Left lung (tissue), 14 donors: ENCODE measurements at places on chromosomes 3 and 15. TPM values are rescaled to one million over a fixed set of nuclear protein-coding genes. Genes with fewer than 3 reads are reported as not detected.
A peak's percentile ranks its signal among the peaks of the same experiment; 100 is the strongest.

DNA sequence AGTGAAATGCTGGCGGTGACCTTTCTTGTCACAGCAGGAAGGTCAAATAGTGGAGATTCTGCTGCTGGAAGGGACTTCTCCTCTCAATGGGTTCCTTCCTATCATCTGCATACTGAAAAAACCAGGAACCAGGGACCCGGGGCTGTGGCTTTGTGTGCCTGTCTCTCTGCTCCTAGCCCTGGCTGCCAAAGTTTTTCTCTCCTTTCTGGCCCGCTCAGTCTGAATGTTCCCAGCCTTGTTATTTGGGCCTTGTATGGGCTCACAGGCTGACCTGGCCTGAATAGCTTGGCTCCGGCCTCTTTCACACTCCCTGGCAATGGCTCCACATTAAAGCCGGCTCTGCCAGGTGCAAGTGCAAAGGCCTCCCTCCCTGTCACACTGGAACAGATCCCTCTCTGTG lies 94.7 kb downstream of the LRIG1 start:
- H3K27ac ChIP-seq, result no peak overlapping the region
- no peaks in the 10 kb centered on the region for H3K36me3 ChIP-seq
- H3K4me1 ChIP-seq, result peaks cover 8% of the 10 kb centered on the region

The GOLGA6A gene
- not detected for total RNA-seq

DNA sequence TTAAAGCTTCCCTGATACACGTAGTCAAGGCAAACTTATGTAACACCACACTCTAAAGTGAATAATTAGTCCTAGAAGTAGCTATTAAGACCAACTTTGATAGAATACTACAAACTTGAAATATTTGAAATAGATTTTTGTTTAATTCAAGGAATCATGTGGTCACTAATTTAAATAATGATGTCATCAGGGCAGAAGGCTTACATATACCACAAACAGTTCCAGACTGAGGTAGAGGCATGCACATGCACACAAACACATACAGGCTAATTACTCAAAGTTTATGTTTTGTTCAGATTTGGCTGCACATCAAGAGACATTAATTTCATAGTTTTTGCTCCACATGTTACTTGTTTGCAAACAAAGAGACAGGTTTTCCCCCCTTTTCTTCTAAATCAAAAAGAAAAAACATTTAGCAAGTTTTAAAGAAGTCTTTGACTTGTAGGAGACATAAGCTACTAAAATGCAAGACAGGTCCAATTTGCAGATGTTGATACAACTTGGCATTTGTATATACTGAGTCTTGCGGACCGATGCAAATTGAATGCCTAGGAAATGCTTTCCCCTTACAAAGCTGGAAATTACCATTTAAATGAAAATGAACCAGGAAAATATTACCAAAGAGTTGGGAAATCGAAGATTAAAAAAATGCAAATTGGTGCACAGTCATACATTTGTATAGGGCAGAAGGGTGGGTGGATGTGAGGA lies 594.8 kb downstream of the MAGI1 start:
- H3K4me1 ChIP-seq, result no peaks in the 10 kb centered on the region
- H3K27ac ChIP-seq, result no peak overlapping the region
- DNase-seq, result no peak
- no peak overlapping the region for H3K4me3 ChIP-seq
- no peaks in the 10 kb centered on the region for H3K36me3 ChIP-seq

The COPS2 gene
- total RNA-seq, result 59.9 TPM

The LRRIQ4 gene
- total RNA-seq, result 0.12 TPM

- H3K27ac ChIP-seq, result no peak overlapping the region
- peak; percentile 49 for DNase-seq
- no peaks in the 10 kb centered on the region for H3K36me3 ChIP-seq
- H3K4me3 ChIP-seq, result no peak overlapping the region
- no peaks in the 10 kb centered on the region for H3K4me1 ChIP-seq
- no peaks in the 10 kb centered on the region for H3K27me3 ChIP-seq
Observed at GRCh38 chr3:111691293-111691909, 96.3 kb upstream of the ZBED2 start.

The FBXW12 gene
- total RNA-seq, result not detected
